Skin of body (tissue), 3 donors: ENCODE measurements at places on chromosomes 2 and 18. TPM values are rescaled to one million over a fixed set of nuclear protein-coding genes. Genes with fewer than 3 reads are reported as not detected.

Gene CFC1
- total RNA-seq, result not detected

Gene REG1B
- not detected for total RNA-seq

Gene TET3
- total RNA-seq, result 15.9 TPM

Gene ARHGAP28
- 42.6 TPM for total RNA-seq

Gene EGR4
- 0.10 TPM for total RNA-seq

Gene SERPINB13
- total RNA-seq, result 21.2 TPM

Gene OSBPL6
- 3.3 TPM for total RNA-seq

Gene ALPG
- not detected for total RNA-seq

Gene EHBP1
- total RNA-seq, result 96.0 TPM

Gene TGFA
- total RNA-seq, result 21.8 TPM

Gene CFAP221
- total RNA-seq, result 0.20 TPM

Gene VWC2L
- not detected for total RNA-seq

Gene C18orf63
- total RNA-seq, result not detected

Gene MEP1B
- not detected for total RNA-seq

Gene KIAA2012
- total RNA-seq, result 0.10 TPM

Gene CCL20
- 33.2 TPM for total RNA-seq

Gene UGP2
- 195 TPM for total RNA-seq

Gene STEAP3
- total RNA-seq, result 3.0 TPM

Gene SLC4A5
- 2.1 TPM for total RNA-seq

Gene EFEMP1
- 68.7 TPM for total RNA-seq

Gene IL36B
- 0.20 TPM for total RNA-seq

Gene GALR1
- 2.1 TPM for total RNA-seq

Gene SCLY
- total RNA-seq, result 8.7 TPM

Gene DPP10
- total RNA-seq, result 1.1 TPM

Gene DNAJC5G
- not detected for total RNA-seq

Gene NRBP1
- 70.4 TPM for total RNA-seq

Gene ARHGAP25
- 5.8 TPM for total RNA-seq
